ENCODE measurements at places on chromosomes 1 and 21.

DNA sequence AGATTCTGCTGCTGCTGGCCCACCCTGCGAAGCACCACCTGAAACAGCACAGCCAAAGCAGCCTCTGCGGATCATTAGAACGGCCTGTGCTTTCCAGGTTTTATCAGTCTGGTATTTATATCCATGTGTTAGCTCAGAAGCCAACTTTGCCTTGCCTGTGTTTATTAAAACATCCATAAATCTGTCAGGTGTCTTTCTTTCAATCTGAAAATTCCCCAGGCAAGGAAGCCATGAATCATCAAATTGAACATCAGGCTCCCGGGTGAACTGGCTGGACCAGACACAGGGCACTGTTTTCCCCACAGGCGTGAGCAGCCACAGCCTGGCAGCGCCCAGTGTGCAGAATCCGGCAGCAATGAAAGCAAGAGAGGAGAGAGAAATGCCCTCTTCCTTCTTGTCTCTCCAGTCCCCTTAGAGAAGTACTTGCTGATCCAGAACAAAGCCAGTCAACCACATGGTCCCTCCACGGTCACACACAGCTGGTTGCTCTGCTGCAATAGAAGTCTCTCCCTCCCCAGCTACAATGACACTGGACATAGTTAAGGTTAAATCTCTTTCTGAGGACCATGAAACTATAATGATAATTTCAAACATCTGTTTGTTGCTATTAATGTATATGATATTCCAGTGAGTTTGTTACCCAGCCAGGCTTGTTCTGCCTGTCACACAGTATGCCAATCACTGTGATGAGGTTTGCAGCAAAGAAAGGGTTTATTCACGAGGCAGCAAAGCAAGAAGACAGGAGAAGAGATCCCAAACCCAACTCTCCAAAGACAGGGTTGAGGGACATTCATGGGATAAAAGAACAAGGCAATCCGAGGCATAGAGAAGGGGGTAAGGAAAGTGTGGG is 212.1 kb upstream of the FMN2 start:
- no peak for DNase-seq

GRCh38 chr1:91777196-91777595 is 108.8 kb downstream of the TGFBR3 start:
- DNase-seq = no peak

GRCh38 chr1:164443166-164443565 is 115.8 kb upstream of the PBX1 start:
- no peak for DNase-seq

DNA sequence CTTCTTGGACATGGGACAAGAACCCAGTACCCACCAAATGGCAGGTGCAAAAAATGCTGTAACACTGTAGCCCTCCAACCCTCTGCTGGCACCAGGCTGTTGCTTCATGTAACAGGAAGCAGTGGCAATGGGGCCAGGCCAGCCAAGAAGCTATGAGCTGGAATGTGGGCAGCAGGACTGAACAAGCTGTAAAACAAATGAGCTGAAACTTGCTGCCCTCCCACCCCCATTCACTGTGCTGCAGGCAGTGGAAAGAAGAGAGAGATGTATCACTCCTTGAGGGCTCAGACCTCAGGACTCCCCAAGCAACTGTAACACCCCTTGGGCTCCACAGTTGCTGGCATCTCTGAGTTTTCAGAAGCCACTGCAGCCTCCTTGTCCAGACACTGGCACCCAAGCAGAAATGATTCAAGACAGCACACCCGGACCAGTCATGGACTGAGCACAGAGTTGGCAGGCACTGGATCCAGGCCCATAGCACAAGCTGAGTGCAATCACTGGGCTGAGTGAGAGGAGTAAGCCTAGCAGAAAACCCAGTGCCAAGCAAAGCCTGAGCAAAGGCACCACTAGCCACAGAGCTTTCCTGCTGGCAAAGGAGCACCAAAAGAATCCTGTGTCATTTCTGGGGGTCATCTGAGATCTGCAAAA is 321.4 kb upstream of the CXADR start:
- DNase-seq = no peak

- no peak for DNase-seq
Measured at GRCh38 chr1:76725864-76726619, 141.2 kb upstream of the ST6GALNAC5 start.

- no peak for DNase-seq
Measured at GRCh38 chr1:24311234-24311633, 7.9 kb upstream of the GRHL3 start.

DNA sequence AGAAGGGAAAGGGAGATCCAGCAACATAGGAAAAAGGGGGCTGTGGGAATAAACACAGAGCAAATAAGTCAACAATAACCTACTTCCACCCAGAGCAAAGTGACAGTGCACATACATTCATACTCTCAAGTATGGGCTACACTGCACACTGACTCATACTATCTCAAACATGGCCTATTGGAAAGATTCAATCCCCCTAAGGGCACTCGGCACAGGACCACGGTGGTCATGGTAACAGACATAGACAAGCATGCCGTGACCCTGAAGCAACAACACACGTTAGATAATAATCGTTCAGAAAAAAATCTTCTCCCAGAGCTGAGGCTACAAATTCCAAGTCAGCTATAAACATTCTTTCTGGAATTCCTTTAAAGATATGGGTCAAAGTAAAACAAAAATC is 16.8 kb upstream of the JAK1 start:
- no peak for DNase-seq

- no peak for DNase-seq
Measured at GRCh38 chr21:14716761-14717396, 170.8 kb upstream of the SAMSN1 start.

- no peak for DNase-seq
Measured at GRCh38 chr1:52305417-52306226, 60.4 kb downstream of the CC2D1B start.

- no peak for DNase-seq
Measured at GRCh38 chr1:167492481-167492910, 25.8 kb downstream of the CD247 start.

GRCh38 chr1:70966018-70966638 is 81.5 kb downstream of the PTGER3 start:
- DNase-seq = no peak

DNA sequence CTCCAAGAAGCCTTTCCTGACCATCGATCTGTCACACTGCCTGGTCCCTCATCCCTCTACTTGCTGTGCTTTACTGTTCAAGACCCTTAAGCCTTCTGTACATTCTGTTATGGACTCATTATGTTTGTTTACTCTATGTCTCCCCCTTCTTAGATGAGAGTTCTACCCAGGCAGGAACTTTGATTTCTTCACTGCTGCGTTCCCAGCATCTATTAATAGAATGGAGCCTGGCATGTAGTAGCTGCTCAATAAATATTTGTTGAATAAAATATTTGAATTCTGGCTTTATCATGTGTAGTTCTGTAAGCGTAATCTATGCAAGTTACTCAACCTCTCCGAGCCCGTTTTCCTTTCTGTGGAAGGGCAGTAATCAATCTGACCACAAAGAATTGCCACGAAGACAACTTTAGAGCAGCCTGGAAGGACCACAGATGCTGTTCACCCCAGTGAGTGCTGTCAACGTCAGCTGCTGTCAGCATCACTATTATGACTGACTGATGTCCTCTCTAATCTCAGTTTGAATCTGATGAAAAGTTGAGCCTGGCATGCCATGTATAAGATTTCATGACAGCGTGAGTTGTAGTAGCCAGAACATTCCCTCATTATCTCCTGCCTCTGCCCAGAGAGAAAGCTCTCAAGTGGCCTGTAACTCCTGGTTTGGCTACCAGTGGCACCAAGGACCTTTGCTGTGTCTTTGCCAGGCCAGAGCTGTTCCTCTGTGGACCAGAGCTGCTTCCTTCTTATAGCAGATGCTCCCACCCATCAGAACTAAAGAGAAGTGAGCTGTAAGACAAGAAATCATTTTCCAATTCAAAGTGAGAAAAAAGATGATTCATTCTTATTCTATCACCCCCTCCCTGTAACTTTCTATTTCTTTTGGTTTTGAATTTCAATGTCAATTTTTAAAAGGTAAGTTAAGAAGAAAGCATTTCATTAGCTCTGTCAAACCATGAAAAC is 94.5 kb downstream of the PRDM2 start:
- no peak for DNase-seq

- DNase-seq = no peak
Measured at GRCh38 chr1:228825840-228826484, 90.7 kb downstream of the RHOU start.

DNA sequence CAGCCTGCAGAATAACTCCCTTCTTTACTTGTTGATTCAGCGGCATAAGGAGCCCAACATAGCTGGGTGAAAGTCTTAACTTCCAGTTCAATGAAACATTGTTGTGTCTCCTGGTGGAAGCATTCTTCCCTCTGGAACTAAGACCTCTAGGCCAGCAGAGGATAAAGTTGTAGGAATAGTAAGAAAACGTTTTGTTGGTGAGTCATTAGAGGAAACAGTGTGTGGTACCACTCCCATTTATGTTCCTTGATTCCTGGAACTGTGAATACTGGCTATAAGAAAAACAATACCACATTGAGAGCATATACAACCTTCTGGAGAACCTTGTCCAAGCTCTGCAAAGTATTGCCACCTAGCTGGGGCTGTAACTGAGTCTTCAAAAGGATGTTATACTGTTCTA is 737.4 kb upstream of the ZP4 start:
- DNase-seq = no peak

GRCh38 chr1:180236698-180237509 is 6.8 kb downstream of the LHX4 start:
- no peak for DNase-seq

- no peak for DNase-seq
Measured at GRCh38 chr1:30386156-30386926, 337.0 kb downstream of the MATN1 start.

GRCh38 chr1:212613440-212614335 is 5.1 kb downstream of the ATF3 start:
- no peak for DNase-seq

DNA sequence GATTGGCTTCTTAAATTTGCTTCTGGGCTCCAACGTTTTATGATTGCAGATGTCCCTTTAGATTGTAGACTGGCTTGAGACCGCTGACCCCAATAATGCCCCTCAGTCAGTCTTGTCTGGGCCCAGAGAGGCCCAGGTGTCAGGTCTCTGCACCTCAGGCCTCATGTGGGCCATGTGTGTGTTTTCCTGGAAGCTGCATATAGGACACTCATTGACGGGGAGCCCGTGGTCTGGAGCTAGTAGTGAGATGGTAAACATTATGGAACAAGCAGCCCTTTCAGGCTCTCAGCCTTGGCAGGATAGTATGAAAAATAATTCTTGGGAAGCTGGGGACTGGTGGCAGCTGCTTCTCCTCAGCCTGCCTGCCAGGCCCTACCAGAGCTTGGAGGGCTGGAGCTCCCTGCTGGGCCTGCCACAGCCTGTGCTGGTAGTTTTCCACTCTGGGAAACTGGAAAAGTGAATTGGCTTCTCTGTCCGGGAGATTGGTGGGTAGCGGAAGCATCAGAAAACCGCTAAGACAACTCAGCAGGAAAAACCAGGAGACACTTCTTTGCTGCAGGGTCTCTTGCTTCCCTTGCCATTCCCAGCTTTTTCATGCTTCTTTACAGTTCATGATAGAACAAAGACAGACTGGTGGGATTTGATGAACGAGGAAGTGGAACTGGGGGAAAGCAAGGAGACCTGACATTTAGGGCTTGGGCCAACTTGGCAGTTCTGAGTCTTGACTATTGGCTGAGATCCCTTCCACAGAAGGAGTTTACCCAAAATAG is 57.8 kb upstream of the HSD17B7 start:
- DNase-seq = no peak

GRCh38 chr1:78045926-78046778 is at the start of gene GIPC2:
Gene GIPC2 (plus strand): TSS chr1:78045966. CDS start chr1:78046095, 129 bp downstream.
- DNase-seq = no peak

- no peak for DNase-seq
Measured at GRCh38 chr1:91499346-91499745, 1.3 kb upstream of the CDC7 start.

GRCh38 chr1:79472067-79472656 is 465.6 kb upstream of the ADGRL4 start:
- no peak for DNase-seq

Data from activated T-helper 9 cell treated with anti-CD3 and anti-CD28 coated beads, Interleukin-2, amount 50 U/mL, for 16 hours (primary cell).